ENCODE measurements at places on chromosomes 13 and 19.

DNA sequence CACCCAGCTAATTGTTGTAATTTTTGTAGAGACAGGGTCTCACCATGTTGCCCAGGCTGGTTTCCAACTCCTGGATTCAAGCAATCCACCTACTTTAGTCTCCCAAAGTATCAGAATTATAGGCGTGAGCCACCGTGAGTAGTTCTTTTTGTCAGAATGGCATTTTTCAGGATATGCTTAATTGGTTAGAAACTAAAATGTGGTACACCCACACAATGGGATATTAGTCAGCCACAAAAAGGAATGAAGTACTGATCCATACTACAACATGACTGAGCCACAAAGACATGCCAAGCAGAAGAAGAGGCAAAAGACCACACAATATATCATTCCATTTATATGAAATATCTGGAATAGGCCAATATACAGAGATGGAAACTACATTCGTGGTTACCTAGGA, 41.7 kb upstream of the MAP3K10 start:
- no peak for DNase-seq

GRCh38 chr13:108326309-108326708, 56.8 kb downstream of the TNFSF13B start:
- DNase-seq = no peak

- DNase-seq = no peak
These were observed 139.1 kb downstream of the SLC7A1 start for GRCh38 chr13:29456419-29456818.

DNA sequence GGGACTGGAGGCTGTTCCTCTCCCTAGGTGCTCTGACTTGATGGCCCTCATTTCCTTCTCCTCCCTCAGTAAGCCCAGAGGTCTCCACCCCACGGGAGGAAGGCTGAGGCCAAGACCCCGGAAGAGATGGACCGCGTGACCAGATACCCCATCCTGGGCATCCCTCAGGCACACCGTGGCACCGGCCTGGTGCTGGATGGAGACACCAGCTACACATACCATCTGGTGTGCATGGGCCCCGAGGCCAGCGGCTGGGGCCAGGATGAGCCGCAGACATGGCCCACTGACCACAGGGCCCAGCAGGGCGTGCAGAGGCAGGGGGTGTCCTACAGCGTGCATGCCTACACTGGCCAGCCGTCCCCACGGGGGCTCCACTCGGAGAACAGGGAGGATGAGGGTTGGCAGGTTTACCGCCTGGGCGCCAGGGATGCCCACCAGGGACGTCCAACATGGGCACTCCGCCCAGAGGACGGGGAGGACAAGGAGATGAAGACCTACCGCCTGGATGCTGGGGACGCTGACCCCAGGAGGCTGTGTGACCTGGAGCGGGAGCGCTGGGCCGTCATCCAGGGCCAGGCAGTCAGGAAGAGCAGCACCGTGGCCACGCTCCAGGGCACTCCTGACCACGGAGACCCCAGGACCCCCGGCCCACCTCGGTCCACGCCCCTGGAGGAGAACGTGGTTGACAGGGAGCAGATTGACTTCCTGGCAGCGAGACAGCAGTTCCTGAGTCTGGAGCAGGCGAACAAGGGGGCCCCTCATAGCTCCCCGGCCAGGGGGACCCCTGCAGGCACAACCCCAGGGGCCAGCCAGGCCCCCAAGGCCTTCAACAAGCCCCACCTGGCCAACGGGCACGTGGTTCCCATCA, 6.1 kb downstream of the MISP start:
- no peak for DNase-seq

GRCh38 chr13:40662866-40663265, 3.6 kb downstream of the FOXO1 start:
- DNase-seq = no peak

GRCh38 chr13:42114912-42115311, 66.5 kb downstream of the DGKH start:
- DNase-seq = no peak
